ENCODE measurements at places on chromosomes 3 and 15. TPM values are rescaled to one million over a fixed set of nuclear protein-coding genes. Genes with fewer than 3 reads are reported as not detected.

Gene CD200
- total RNA-seq, result 0.13 TPM

Gene AADACL2
- not detected for total RNA-seq

- DNase-seq, result no peak
Observed at GRCh38 chr3:44906997-44907396, 32.6 kb downstream of the TGM4 start.

DNA sequence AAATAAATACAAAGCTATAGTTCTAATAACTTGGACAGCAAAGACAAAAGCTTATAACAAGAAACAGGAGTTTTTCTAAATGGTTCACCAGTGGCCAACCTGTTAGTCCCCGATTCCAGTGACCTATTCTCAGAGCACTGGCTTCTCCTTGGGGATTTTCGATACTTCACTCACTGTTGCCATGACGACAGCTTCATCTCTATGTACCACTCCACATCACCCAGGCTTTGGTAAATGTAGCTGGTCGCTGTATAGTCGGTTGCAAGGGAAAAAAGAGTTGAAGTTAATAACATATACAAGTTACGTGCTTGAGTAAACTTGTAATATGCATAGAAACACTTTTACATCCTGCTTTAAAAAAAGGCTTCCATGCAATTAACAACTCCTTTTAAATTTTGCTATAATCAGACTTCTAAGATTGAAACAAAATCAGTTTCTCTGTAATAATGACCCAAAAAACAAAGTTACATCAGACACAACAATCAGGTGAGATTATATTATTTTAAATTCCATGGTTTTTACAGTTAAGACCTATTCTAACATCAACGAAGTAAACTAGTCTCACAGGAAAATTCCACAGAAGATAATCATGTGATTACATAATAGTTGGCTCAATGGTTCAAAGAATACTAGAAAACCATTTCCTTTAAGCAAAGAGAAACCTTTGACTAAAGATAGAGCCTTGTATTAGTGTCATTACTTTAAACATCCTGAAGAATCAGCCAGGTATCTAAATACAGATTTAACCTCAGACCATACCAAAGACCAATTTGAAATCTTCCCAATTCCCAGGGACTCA lies 2.9 kb downstream of the CCNL1 start:
- no peak for DNase-seq

GRCh38 chr15:31485911-31486461 lies 159.4 kb downstream of the KLF13 start:
- no peak for DNase-seq

GRCh38 chr3:150146991-150147761 lies 176.5 kb upstream of the PFN2 start:
- peak; percentile 82 for DNase-seq

DNA sequence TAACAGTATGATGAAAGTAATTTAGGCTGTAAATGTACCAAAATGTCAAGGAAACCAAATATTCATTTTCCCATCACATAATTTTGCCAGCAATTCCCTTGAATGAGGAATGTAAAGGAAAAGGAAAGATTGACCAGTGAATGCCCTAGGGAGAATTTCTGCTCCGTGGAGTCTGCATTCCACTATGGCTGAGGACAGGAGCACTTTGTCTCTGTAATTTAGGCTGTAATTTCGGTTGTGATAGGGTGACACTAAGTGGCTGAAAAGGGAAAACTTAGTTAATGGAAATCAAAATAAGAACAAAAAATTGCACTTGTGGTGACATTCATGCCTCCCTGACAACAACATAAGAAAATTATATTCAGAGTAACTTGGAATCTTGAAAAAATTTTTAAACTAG lies 8.3 kb upstream of the TMEM207 start:
- peak; percentile 8 for DNase-seq

All from myocyte (in vitro differentiated cells).